ENCODE measurements at places on chromosomes 7 and 10.

DNA sequence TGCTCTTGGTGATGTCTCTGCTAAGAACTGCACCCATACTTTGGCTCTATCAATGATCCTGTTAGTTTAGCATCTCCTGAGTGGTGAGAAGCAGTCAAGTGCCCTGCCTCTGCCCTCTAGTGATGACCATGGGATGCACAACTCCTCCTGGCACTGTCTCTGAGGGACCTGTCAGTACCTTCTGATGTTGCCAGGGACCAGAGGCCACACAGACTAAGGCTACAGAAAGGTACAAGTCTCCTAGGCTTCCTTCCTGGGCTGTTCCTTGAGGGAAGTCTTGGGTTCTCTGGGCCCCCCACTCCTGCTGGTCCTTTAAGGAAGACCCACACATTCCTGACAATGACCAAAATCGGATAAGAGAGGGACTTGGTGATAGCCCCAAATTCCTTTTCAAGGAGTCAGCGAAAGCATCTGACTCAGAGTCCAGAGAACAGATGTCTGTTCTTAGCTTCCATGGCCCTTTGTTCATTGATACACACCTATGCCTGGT, 15.3 kb downstream of the NKX2-3 start:
- DNase-seq: peak; percentile 42

DNA sequence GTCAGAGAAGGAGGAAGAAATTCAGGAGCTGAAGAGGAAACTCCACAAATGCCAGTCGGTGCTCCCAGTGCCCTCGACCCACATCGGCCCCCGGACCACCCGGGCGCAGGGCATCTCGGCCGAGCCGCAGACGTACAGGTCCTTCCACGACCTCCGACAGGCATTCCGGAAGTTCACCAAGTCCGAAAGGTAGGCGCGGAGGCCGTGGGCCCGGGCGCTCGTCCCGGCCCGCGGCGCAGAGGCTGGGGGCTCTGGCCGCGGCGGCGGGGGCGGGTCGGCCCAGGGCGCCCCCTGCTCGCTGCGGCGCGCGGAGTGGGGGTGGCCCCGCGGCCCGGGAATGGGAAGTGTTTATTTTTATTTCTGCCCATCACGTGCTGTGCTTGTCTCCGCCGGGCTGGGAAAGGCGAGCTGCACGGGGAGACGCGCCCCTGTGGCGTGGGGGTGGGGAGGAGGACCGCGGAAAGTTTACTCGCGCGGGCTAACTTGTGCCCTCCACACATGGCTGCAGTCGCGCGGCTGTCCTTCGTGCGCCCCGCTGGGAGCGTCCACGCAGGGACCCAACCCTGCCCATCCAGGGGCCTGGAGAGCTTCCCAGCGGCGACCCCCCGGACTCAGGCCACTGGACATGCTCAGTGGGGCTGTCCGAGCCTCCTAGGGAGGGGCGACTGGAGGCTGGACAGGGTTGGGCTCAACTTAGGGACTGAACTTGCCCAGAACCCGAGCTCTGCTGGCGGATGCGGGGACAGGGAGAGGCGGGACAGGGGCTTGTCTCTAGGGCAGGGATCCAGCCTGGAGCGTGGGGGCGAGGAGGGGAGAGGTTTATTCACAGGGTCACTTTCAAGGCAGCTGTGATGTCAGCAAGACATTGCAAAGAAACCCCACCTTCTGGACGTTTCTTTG, 82.6 kb upstream of the PRKG1 start:
- no peak for DNase-seq

DNA sequence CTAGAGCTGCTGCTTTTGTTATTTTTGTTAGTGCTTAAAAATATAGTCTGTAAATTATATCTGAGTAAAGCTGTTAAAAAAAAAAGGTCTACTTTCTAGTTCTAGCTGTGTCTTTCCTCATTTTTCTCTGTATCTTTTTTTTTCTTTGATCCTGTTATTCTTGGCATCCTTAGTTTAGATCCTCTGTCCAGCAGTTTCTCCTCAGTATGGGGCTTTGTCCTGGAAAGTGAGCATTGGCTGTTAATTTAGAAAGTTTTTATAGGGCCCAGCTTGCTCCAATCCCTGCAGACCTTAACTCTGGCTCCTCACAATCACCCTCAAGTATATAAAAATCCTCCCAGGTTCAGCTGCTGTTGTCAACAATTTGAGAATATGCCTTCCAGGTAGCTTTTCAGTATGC, 23.5 kb downstream of the DDX50 start:
- DNase-seq: no peak

- no peak for DNase-seq
Measured at GRCh38 chr7:70533614-70534013, 598.3 kb upstream of the GALNT17 start.

DNA sequence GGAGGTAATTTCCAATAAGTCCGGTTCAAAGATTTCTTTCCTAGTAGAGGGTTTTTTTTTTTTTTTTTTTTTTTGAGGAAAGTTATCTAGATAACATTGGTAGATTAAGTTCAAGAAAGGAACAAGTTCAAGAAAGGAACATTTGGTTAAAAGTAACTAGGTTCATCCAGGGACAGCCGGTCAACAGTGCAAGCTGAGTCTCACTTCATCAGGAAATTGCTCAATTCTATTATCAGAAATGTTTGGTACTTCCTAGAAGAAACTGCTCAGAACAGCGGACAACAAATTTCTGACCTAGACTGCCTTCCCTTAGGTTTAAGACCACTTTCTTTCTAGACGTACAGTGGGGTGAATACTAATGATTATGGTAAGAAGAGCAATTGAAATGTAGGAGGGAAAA, 3.7 kb upstream of the IL2RA start:
- DNase-seq: no peak

DNA sequence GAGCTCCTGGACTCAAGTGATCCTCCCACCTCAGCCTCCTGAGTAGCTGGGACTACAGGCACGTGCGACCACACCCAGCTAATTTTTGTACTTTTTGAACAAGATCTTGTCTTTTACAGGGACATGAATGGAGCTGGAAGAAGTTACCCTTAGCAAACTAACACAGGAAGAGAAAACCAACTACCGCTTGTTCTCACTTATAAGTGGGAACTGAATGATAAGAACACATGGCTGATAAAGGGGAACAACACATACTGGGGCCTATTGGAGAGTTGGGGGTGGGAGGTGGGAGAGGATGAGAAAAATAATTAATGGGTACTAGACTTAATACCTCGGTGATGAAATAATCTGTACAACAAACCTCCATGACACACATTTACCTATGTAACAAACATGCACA, 70.9 kb upstream of the INHBA start:
- no peak for DNase-seq

GRCh38 chr7:82567356-82567755, 123.8 kb upstream of the CACNA2D1 start:
- DNase-seq: no peak

GRCh38 chr10:49600781-49601400, 9.2 kb upstream of the SLC18A3 start:
- no peak for DNase-seq

GRCh38 chr7:80736371-80737125, 98.1 kb downstream of the CD36 start:
- DNase-seq: no peak

GRCh38 chr10:74022926-74023629, 25.2 kb downstream of the VCL start:
- DNase-seq: no peak

- no peak for DNase-seq
Measured at GRCh38 chr7:43164757-43165156, 52.3 kb downstream of the HECW1 start.

- no peak for DNase-seq
Measured at GRCh38 chr7:154967401-154967955, 35.4 kb downstream of the PAXIP1 start.

DNA sequence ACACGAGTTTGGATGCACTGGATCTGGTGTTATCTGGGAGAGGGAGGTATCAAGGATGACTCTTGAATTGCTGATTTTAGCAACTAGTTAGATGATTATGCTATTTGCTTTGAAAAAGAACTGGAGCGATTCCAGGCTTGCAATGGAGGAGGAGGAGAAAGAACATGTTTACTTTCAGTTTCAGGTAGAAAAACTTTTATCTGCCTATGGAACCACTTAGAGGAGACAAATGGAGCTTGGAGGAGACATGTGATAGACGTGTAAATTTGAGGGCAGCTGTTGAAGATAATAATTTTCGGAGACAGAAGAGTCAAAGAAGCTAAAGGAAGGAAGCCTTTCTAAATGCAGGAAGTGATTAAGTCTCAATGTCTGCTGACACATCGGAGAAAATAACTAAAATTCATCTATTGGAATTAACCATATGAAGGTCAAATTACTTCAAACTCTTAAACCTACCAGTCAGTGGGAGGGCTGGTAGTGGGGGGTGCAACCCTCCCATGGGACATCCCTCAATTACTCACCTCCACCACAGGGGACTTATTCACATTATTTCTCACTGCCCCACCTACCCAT, 56.4 kb upstream of the GNAI1 start:
- DNase-seq: peak; percentile 72

GRCh38 chr7:27066148-27066547, 29.7 kb downstream of the HOXA1 start:
- DNase-seq: no peak

DNA sequence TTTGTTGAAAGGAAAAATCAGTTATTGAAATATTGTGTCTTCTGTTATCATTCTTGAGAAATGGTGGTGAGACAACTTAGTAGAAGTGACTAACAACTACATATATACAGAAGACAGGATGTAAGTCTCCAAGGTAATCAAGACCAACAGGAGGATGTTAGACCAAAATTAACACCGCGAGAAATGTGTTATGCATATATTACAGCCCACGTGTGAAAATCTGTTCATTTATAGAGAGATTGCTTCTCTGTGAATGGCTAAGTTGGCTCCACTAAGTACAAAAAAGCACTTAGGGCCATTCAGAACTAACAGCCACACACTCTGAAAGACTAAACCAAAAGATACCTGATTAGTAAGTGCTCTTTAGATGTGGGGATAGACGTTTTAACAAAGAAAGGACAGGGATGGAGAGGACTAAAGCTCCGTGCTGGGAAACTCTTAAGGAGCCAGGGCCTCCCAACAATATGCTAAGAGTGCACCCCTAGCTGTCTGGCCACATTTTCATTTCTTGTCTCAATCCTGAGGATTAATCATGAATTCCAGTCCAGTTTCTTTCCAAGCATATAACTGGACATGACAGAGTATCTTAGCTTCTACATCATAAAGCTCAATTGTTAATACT, 26.5 kb downstream of the HDAC9 start:
- no peak for DNase-seq

DNA sequence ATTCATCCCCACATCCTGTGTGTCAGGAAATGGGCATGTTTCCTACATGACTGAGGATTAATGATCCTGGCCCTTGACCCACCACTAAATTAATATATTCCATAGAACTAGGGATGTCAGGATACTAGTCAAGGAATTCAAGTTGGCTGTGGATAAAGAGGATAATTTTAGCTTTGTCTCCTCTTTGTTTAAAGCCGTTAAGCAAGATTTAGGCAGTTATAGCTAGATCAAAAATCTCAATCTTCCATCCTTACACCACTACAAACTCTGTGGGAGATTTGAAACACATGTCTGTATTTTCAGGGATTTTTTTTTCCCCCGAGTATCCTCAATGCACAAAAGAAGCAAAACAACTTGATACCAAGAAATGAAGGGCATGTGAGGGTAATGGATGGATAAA, 417.1 kb downstream of the MAGI2 start:
- no peak for DNase-seq

DNA sequence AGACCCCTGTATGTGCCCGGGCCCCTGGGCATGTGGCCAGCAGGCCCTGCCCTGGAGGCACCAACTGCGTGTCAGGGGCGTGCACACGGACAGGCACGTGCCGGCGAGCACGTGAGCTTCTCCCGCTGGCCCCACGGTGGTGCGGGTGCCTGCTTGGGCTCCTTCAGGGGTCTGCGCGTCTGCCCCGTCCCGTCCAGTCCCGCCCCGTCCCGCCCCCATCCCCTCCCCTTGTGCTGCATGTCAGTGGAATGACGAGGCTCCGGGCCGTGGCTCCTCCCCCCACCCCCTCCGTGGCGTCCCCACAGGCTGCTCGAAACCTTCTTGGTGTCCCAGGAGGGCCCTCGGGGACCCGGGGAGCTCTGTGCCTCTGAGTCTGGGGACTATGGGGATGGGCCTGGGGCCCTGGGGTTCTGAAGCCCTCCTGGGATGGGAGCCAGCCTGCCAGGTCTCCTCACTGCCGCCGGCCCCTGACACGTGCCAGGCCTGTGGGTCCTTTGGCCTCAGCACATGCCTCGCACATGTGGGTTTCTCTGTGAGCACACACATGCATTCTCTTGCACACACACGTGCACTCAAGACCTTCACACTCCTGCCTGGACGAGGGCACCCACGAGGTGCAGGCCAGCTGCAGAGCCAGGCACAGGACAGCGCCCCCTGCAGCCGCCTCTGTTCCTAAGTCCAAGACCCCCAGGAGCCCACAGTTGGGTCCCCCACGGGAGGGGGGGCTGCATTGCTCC, 27.5 kb upstream of the AMZ1 start:
- no peak for DNase-seq

- no peak for DNase-seq
Measured at GRCh38 chr10:116554628-116555027, 8.9 kb downstream of the PNLIP start.

DNA sequence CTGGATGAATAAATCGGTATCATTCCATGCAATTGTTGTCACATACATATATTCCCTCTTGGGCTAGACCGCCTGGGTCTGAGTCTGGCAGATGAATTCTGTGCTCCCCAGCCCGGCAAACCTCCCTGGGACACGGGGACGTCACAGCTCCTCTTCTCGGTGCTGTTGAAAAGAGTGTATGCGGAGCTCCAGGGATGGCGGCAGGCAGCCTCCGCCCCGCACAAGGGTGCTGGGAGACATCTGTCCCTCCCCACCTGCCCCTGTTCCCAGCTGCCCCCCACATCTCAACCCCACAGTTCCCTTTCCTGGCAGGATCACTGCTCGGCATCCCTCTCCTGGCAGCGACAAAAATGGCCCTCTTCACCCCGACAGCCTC, 32.1 kb downstream of the PRKAG2 start:
- DNase-seq: no peak

DNA sequence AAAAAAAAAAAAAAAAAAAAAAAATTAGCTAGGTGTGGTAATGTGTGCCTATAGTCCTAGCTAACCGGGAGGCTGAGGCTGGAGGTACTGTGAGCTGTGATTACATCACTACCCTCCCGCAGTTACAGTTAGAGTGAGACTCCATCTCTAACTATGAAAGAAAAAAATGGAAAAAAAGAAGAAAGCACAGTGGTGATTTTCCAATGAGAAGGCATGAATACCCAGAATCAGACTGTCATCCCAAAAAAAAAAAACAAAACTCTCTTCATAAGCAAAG, 269.9 kb upstream of the MKLN1 start:
- DNase-seq: no peak

DNA sequence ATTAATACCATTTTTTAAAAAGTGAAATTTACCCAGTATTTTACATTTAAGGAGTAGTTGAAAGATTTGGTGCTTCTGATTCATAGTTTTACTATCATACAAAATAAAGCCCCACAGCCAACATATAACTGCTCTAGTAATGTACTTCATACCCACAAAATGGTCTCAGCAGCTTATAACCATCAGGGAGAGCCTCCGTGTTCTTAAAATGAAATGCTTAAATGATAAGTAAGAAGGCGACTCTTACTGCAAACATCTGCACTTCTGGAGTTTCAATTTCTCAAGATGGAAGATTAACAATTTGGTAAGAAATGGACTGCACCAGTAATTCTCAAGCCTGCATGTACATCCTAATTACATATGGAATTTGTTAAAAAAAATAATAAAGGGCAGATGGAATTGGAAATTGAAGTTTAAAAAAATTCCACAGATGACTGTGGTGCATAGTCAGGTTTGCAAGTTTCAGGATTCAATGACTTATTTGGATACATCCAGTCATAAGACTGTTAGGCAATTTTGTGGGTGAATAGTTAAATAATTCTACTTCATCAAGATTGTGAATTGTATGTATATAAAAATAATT, 461.0 kb downstream of the KIF20B start:
- DNase-seq: no peak

Measured in RPMI8226 (cell line).